ENCODE measurements at places on chromosomes 5 and 9.
A peak's percentile ranks its signal among the peaks of the same experiment; 100 is the strongest.

DNA sequence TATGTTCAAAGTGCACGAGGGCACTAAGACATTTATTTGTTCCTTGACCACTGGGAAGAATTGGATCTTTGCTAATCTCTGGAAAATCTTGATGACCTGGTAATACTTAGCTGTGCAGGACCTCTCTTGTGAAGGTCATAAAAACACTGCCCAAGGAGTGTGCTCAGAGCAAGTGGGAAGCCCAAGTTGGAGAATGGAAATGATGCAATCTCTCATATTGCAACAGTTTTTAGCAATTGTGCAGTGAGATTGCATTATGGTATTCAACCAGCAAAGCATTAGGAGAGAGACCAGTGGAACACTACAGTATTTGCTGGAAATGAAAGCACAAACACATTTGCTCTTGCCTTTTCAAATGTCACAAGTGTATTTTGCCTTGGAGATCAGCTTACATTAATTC lies 34.5 kb downstream of the TXNDC8 start:
- no peak for DNase-seq

DNA sequence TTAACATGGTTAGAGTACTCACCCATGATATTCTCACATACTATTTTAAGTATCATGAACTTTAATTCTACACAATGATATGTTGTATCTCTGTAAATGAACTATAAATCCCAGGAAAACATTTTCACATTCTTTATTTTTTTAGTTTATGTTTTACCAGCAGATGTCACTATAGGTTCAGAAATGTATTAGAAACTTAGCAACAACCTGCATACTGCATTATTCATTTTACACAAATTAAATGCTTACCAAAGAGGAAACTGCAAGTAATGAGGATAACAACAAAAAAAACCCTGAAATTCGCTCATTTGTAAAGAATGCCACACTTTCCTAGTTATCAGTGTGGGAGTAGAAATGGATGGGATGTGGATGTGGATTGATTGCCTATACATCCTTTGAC lies 217.5 kb upstream of the OTULINL start:
- no peak for DNase-seq

- DNase-seq: no peak
Observed at GRCh38 chr9:72534931-72535330, 13.5 kb downstream of the TMC1 start.

DNA sequence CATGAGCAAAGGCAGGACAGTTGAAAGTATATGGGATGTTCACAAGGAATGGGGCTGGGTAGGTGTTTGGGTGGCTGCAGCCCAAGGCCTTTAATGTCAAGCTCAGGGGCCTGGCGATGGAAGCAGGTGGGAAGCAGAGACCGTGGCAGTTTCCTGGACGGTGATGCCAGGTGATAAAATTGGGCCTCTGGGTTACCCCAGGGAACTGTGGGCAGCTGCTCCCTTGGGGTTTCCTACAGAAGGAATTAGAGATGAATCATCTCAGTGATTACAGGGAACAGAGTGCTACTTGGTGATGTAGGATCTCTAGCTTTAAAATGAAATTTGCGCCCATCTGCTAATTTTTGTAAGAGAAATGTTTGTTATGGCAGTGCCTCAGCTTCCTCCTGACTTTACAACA lies 39.2 kb downstream of the TSTD2 start:
- DNase-seq: peak; percentile 31

- no peak for DNase-seq
Observed at GRCh38 chr5:154679501-154679900, 75.7 kb upstream of the LARP1 start.

DNA sequence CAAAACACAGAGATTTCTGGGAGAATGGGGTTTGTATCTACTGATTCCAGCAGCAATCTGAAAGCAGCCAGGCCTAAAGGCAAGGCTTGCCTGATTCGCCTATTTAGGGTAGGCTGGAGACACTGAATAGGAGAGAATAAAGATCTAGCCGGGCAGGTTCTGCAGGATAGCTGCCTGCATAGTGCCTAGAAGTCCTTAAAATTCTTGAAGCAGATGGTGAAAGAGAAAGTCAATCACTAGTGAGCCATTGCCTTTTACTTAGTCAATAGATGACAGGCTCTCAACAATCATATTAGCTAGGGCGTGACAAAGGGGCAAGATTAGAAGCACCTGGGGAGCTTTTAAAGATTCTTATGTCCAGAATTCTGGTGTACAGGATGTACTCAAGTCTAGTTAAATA lies 522.7 kb downstream of the HTR1A start:
- DNase-seq: no peak
